ENCODE measurements at places on chromosomes 7 and 10.

DNA sequence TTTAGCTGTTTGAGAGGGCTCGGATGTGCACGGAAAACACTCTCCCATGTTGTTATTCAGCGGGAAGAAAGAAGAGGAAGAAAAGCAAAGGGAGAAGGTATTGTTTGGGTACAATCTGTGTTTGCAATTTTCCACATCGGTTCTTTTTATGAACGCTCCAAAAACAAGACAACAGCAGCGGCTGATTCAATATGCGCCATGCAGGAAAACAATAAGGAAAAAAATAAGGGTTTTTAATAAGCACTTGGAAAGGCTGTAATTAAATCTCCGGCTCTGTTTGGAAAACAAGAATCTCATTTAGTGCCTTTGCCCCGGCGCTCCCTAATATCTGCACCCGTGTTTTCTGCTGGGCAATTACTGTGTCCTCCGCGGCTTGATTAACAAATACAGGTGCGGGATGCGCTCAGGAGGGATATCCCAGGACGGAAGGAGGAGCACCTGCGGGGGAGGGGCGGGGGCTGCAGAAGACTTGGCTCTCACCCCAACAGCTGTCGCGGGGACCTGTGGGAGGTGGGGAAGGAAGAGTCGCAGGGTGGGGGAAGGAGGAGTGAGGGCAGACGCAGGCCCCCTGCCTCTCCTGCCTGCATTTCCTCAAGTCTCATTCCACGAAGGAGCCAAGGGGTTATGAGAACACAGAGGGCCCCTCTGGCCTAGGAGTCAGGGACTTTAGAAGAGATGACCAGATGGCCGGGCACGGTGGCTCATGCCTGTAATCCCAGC, 181.5 kb upstream of the PODXL start:
- no peak for DNase-seq

GRCh38 chr10:18479502-18479901, 171.9 kb downstream of the NSUN6 start:
- no peak for DNase-seq

- no peak for DNase-seq
Measured at GRCh38 chr10:112761256-112761655, 188.8 kb upstream of the TCF7L2 start.

DNA sequence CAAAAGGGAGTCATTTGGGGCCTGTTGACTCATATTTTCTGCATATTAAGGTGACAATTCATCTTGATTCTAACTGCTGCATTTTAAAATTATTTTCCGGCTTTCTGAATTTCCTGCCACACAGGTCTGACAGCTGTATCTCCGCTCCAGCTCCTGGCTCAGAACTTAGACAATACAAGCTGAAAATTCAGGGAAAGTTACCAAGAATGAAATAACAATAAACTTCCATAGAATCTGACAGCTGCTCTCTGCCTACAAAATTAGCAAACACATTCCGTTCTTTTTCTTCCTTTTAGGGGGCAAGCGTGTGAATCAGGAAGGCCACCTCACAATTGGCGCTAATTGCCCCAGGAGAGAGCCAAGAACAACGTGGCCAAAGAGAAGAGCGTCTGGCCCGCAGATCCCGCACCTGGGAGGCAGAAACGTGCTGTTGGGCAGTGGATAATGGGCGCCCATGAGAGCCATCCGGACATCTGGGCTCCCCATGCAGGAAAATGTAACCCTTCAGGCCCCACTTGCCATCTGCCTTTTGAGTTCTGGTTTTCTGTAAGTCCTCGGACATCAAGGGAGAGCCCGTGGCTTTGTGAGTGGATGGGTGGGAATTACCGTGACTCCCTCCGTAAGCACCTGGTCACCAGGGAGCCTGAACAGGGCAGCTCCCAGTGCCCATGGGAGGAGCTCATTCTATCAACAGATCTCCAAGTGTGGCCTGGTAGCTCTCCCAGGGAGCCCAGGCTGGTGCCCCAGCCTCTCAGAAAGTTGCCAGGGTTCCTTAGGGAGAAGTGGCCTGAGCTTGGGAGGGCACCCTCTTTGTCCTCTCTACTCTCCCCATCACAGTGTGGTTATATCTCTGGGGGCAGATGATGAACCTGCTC, 5.0 kb downstream of the CLRN3 start:
- DNase-seq, result no peak

DNA sequence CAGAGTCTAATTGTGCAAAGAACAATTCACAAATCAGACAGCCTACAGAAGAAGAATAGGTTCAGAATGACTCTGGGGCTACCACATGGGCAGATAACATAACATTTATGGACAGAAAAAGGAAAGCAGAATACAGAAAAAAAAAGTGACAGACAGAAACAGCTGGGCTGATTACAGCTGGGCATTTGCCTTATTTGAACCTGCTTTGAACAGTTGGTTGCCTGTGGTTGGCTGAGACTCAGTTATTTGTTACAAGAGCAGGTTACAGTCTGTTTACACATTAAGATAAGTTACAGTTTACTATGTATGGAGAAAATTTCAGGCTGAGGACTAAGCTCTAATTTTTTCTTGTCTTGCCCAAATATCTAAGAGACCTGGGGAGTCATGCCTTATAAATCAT, 327.2 kb downstream of the GALNT17 start:
- DNase-seq, result no peak

- no peak for DNase-seq
Measured at GRCh38 chr7:27155816-27156507, 513 bp downstream of the HOXA7 start.

GRCh38 chr7:73932364-73932763, 71.4 kb downstream of the TMEM270 start:
- no peak for DNase-seq

DNA sequence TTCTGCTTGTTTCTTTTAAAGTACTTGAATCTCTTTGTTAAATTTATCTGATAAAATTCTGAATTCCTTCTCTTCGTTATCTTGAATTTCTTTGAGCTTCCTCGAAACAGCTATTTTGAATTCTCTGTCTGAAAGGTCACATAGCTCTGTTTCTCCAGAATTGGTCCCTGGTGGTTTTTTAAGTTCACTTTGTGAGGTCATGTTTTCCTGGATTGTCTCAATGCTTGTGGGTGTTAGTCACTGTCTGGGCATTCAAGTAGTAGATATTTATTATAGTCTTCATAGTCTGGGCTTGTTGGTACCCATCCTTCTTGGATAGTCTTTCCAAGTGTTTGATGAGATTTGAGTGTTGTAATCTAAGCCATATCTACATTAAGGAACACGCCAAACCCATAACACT, 1060.6 kb downstream of the LRMDA start:
- DNase-seq, result no peak

DNA sequence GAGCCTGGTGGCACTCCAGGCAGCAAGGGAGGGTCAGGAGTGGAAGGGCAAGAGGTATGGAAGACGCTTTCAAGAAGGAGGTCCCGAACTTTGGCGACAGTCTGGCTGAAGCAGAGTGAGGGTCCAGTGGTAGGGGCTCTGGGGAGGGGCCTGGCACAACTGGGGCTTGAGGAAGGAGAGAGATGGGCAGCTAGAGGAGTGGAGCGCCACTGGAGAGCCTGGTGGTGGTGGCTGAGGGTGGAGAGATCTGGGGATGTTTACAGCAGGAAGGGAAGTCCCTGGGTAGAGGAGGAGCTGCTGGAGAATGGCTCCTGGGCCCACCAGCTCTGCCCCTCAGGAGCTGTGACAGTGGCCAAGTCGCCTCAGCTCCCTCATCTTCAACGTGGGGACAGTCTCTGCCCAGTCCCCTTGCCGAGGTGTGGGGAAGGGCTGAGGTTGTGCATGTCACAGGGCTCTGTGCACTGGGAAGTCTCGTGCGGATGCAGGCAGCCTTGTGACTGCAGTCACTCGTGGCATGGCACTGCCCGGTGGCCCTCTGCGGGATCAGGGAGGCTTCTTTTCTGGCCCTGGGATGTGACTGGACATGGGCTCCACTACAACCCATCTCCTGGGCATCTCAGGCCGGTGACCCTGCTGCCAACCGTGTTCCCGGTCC, 18.5 kb downstream of the UBTD1 start:
- DNase-seq, result no peak

DNA sequence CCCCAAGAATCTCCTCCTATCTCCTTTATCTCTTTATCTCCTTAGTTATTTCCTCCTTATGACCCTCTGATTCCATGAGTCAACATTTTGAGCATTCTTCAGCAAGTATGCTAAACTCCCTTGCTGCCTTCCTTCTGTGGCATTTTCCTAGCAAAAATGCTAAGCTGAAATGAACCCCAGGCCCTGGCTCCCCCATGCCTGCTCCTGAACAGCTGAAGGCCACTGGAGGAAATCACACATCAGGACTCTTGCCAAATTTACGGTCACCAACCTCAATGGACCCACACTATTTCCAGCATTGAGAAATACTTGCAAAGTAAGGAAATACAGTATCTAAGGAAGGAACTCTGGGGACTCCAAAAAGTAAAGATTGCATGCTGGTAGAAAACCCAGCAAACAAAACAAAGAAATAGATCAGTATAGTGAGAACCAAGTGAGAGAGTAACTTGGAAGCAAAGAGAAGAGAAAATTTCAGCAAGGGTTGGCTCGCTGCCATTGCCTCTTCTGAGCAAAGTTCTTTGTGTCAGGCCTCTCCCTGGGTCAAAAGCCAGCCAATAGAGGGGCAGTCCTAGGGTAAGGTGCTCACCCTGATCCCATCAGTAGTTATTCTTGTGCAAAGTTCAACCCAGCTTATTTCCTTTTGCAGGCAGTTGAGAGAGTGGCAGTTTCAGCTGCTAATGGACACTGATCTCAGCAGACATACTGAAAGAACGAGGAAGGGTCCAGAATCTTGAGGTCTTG, 5.1 kb upstream of the PLEKHS1 start:
- no peak for DNase-seq

GRCh38 chr7:129877146-129877792, 75.5 kb downstream of the UBE2H start:
- DNase-seq, result no peak

- DNase-seq, result peak; percentile 51
Measured at GRCh38 chr7:128398016-128398840, 11.6 kb downstream of the IMPDH1 start.

DNA sequence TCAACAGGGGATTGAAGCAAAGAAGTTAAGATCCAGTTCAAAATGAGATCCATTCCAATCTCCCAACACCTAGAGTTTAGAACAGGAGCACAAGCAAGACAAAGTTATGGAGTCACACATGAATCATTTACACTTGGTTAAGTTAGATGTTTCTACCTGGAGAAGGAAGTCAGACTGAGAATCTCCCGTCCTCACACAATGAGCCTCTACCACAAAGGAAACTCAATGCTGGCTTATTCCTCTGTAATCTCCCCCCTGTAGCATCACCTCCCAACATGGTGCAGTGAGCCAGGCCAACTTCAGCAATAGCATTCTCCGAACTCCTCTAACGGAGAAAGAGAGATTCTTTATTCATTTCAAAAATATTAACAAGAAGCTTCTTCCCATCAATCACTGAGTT, 82.2 kb downstream of the ELMO1 start:
- no peak for DNase-seq

- no peak for DNase-seq
Measured at GRCh38 chr10:86946213-86947155, 10.9 kb downstream of the MMRN2 start.

DNA sequence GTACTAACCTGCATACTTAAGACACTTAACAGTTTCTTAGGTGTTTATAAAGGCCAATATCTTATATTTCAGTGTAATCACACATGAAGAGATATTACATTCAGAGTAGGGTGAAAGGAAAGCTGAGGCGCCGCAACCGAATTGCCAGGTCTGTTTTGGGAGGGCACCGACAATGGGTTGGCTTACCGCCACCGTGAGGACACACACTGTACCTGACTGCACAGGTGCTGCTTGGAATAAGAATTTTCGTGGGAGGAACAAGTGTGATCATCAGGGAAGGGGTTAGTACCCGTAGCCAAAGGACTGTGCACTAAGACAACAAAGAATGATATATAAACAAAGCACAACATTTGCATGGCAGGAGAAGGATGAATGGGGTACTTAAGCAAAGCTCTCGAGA, 591.8 kb downstream of the SUGCT start:
- DNase-seq, result no peak

All from progenitor cell of endocrine pancreas (in vitro differentiated cells).